Thoracic aorta (tissue), 2 donors: ENCODE measurements at places on chromosomes 1 and 21.

GRCh38 chr21:36728371-36729111 is 29.6 kb downstream of the SIM2 start:
- DNase-seq, result no peak

DNA sequence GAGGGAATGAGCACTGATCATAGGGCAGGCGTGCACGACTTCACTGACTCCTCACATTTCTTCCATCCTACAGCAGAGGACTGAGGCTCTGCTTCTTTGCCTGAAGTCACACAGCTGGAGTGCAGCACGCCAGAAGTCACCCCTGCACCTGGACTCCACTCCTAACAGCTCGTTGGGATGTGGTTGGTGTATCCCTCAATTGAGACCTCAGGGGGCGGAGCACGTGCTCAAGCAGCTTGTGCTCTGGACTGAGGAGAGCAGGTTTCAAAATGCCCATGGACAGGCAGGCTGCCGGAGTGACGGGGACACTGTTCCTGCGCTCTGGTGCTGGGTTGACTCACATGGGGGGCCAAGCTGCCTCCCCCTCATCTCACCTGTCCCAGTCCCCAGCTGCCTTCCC is 13.9 kb downstream of the CHIT1 start:
- DNase-seq, result no peak

DNA sequence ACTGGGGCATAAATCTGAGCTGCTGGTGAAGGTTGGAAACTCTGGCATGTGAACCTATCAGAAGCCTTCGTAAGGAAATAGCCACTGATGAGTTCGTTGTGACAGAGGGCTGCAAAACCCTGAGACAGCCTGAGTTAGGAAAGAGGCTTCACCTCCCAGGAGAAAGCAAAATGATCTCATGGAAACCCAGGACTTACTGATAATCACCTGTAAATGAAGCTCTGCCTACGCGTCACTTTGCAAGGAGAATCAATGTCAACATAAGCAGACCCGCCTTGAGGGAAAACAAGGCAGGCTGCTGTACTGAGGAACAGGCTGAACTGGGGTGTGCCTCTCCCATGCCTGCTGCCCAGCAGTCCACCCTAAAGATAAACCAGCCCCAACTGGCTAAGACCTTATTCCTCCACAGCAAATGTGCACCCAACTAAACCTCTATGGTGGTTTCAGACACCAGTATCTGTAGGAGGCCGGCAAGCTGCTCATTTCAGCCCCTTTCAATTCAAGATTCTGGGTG is 46.8 kb upstream of the SLC44A3 start:
- no peak for DNase-seq

GRCh38 chr1:208737161-208737560 is 493.0 kb upstream of the PLXNA2 start:
- no peak for DNase-seq

GRCh38 chr1:52919723-52920483 is 1.6 kb downstream of the ECHDC2 start:
- no peak for DNase-seq

DNA sequence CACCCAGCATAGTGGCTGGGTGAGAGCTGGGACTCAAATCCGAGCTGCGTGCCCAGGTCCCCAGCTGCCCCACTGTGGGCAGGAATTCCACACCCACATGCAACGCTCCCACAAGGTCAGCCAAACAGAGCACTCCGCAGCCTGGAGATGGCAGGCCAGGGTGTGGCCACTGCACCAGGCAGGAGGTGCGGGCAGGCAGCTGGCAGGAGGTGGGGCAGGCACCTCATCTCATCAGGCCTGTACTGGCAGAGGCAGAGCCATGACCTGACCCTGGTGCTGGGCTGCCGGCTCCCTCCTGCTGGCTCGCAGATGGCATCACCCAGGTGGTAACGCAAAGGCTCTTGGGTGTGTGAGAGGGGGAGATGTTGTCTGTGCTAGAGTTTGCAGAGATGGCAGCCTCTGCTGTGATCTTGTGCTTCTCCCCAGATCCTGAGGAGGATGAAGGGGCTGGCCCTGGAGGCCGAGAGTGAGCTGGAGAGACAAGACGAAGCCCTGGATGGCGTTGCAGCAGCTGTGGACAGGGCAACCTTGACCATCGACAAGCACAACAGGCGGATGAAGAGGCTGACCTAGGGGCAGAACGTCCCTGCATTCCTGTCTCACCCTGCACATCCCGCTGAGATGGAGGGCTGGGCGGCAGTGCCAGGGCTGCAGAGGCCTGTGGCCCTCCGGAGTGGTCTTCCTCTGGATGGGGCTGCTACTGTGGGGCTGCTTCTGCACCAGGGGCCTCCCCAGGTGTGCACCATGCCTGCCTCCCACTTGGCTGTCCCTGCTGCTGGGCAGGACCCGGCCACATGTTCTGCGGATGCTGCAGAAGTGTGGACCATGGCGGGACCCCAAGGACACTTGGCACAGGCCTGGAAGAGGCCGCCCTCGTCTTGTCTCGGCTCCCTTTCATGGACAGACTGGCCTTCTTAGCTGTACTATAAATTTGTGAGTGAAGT is 35.1 kb upstream of the PRSS38 start:
- peak; percentile 0 for DNase-seq

GRCh38 chr1:84581648-84582047 is 7.4 kb upstream of the CTBS start:
- no peak for DNase-seq

GRCh38 chr1:89277725-89278124 is 5.1 kb upstream of the GBP5 start:
- DNase-seq, result no peak

DNA sequence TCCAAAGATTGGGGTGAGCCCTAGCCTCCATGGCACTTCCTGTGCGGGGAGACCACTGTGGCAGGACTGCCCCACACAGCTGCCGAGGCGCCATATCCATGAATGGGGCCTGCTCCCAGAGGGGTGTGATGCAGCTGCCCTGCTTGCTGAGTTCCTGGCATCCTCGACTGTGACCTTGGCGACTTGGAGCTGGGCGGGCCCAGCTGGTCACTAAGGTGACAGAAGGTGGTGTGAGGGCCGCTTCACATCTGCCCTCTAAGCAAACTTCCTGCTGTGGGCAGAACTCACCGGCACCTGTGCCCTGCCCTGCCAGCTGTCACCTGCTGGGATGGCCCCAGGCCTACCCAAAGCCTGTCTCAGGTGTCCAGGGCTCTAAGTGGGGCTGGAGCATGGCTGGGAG is 9.0 kb downstream of the TMEM61 start:
- no peak for DNase-seq

DNA sequence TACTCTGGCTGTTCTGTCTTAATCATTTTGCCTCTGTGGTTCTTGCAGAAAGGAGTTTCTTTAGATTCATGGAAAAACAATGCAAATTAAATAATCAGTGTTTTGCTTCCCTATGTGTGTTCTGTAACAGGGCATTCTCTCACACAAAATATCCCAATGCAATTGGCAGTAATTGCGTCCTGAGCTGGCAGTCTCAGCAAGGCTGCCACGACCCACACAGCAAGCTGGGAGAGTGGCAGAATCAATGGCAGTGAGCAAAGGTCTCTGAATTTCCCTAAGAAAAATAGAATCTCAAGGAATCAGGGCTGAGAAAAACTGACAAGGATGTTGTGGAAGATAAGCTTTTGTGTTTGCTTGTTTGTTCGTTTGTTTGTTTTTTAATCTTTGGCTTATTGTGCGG is 198.1 kb upstream of the ST6GALNAC5 start:
- DNase-seq, result no peak

DNA sequence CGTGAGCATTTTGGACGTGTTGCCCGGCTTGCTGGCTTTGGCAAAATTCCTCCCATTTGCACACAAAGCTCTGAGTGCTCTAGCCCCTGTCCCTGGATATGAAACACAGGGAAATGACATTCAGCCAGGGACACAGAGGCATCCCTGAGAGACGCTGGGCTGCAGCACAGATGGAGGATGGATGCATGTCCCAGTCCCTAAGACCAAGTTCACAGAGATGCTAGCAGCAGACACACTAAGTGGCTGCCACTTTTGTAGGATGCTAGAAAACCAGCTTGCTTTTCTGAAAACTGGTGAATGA is 12.5 kb downstream of the ACTRT2 start:
- no peak for DNase-seq

GRCh38 chr21:35467566-35467965 is 418.5 kb upstream of the RUNX1 start:
- DNase-seq, result no peak

DNA sequence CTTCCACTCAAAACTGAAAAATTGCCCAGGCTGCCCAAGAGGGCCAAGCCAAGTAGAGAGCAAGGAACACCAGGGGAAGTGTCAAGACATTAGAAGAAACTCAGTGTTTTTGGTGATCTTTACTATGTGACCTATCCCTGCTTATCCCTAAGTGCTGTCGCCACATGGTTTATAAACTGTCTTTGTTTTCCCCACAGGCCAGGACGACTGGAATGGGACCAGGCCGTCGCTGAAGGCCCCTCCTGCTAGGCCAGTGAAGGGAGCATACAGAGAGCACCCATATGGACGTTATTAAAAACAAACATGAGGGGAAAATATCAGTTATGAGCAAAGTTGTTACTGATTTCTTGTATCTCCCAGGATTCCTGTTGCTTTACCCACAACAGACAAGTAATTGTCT is 28.7 kb downstream of the KHDRBS1 start:
- DNase-seq, result no peak

- no peak for DNase-seq
Measured at GRCh38 chr1:95671098-95671497, 437.1 kb downstream of the RWDD3 start.

GRCh38 chr1:225834417-225835329 is 24.7 kb downstream of the EPHX1 start:
- no peak for DNase-seq
